WTC11 (cell line): ENCODE measurements at places on chromosomes 16 and 17. TPM values are rescaled to one million over a fixed set of nuclear protein-coding genes. Genes with fewer than 3 reads are reported as not detected.

Gene AURKB
- total RNA-seq = 180 to 215 TPM (median 183 TPM) in 3 replicates

Gene RANGRF
- total RNA-seq = 32.7 to 36.8 TPM (median 34.6 TPM) in 3 replicates

Gene GNGT2
- total RNA-seq = 0.34 to 0.70 TPM (median 0.50 TPM) in 3 replicates

Gene EVPLL
- not detected in 3 replicates for total RNA-seq

Gene HEATR9
- not detected in 3 replicates for total RNA-seq

Gene MRC2
- total RNA-seq = 30.3 to 35.3 TPM (median 32.5 TPM) in 3 replicates

Gene KREMEN2
- 7.5 to 8.6 TPM (median 8.5 TPM) in 3 replicates for total RNA-seq

Gene TNP2
- not detected in 3 replicates for total RNA-seq

Gene CMTR2
- 8.7 to 13.4 TPM (median 10.9 TPM) in 3 replicates for total RNA-seq

Gene HAP1
- 4.4 to 5.0 TPM (median 4.4 TPM) in 3 replicates for total RNA-seq

Gene DGKE
- total RNA-seq = 8.5 to 9.4 TPM (median 9.3 TPM) in 3 replicates

Gene CES3
- total RNA-seq = 3.3 to 6.0 TPM (median 5.7 TPM) in 3 replicates

Gene KRTAP4-9
- total RNA-seq = not detected in 3 replicates

Gene CLEC18A
- 0.26 to 0.46 TPM (median 0.46 TPM) in 3 replicates for total RNA-seq
